Colonic mucosa (tissue), 4 donors: ENCODE measurements at places on chromosomes 1 and 21. TPM values are rescaled to one million over a fixed set of nuclear protein-coding genes. Genes with fewer than 3 reads are reported as not detected.

FASLG gene
- 0.30 TPM for total RNA-seq

AQP10 gene
- not detected for total RNA-seq

DNA sequence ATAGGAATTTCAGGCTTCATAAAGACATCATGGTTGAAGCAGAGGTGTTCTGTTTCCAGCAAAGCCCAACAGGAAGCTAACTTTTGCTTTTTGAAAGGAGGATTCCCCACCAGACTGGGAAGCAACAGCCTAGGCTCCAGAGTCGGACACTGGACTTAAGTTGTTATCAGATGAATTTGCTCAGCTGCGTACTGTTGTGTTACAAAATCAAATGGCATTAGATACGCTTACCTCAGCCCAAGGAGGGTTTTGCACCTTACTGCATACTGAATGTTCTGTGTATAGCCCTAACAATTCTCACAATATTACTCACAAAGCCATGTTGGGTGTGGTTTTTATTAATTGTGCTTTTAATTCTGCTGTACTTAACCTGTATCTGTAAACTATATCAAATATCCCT lies 547 bp upstream of the CHIA start:
- DNase-seq, result no peak

SPRR4 gene
- total RNA-seq, result not detected

PROX1 gene
- total RNA-seq, result 11.6 TPM

GRCh38 chr21:41845310-41846032 lies 33.7 kb downstream of the PRDM15 start:
- no peak for DNase-seq

- DNase-seq, result no peak
Measured at GRCh38 chr1:60563777-60564535, 490.4 kb upstream of the C1orf87 start.

SPRR3 gene
- not detected for total RNA-seq
